ENCODE measurements at places on chromosomes 16 and 17.

GRCh38 chr16:73183611-73184092, 135.7 kb upstream of the ZFHX3 start:
- DNase-seq, result no peak

DNA sequence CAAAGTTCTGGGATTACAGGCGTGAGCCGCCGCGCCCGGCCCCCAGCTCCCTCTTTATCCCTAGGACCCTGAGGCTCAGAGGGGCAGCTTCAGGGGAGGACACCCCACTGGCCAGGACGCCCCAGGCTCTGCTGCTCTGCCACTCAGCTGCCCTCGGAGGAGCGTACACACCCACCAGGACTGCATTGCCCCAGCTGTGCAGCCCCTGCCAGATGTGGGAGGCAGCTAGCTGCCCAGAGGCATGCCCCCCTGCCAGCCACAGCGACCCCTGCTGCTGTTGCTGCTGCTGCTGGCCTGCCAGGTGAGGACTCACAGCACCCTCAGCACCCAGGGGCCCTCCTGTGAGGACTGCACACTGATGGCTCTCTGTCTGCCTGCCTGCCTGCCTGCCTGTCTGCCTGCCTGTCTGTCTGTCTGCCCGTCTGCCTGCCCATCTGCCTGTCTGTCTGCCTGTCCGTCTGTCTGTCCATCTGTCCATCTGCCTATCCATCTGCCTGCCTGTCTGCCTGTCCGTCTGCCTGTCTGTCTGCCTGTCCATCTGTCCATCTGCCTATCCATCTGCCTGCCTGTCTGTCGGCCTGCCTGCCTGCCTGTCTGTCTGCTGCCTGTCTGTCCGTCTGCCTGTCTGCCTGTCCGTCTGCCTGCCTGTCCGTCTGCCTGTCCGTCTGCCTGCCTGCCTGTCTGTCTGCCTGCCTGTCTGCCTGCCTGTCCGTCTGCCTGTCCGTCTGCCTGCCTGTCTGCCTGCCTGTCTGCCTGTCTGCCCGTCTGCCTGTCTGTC, 5.0 kb downstream of the GCGR start:
- DNase-seq, result no peak

GRCh38 chr17:13158494-13159240, 140.8 kb upstream of the ELAC2 start:
- DNase-seq, result no peak

- DNase-seq, result no peak
Measured at GRCh38 chr16:27722892-27723450, 173.0 kb downstream of the KATNIP start.

DNA sequence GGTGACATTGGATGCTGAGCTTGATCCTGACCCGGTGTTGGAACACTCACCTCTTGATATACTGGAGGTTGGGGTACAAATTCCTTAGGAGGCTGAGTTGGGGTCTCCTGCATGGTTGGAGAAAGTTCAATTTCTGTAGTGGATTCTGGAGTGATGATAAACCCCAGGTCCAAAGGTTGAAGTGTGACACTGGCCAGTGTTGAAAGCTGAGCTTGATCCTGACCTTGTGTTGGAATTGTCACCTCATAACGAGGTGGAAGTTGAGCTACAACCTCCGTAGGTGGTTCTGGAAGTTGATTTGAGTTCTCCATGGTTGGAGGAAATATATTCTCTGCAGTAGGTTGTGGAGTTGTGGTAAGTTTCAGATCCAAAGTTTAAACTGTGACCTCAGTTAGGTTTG, 21.2 kb downstream of the RDM1 start:
- no peak for DNase-seq

GRCh38 chr17:54906683-54907082, 6.0 kb downstream of the TOM1L1 start:
- DNase-seq, result no peak

DNA sequence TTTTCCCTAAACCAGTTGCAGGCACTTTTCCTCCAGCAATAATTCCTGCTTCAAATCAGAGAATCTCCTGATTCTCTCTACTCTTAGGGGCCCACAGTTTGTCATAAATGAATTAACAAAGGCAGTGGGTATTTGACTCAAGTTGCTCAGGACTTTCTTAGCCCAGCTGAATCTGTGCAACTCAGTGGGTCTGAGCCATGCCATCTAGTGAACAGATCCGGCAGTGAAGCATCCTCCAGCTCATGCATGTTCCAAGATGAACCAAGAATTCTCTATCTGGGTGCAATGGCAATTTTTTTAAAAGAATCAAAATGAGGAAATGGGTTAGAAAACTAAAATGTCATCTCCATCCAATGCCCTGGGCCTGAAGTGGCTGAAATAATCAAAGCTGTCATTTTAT, 575.2 kb upstream of the CDH11 start:
- DNase-seq, result no peak

DNA sequence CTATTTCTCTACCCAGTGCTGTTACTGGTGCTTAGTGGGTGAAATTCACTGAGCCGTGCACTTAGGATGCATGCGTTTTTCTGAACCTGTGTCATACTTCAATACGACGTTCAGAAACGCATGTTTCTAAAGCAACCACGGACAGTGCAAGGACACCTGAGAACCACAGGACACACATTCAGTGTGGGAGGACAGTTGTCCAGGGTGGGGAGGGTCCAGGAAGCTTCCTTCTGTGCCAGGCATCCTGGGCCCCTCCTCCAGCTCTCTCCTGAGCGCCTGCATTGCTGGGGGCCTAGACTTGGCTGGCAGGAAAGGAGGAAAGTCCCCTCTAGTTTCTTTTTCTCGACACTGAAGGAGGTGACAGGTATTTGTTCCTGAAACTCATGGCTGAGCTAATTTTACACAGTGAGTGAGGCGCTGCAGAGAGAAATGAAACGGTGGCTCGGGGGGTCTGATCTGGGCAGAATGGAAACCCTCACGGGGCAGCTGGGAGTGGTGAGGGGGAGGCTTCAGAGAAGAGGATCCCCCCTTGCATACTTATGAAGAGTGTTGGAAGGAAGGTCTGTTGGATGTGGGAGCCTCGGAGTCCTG, 89.9 kb downstream of the IRF8 start:
- DNase-seq, result no peak

Measured in CD4-positive, alpha-beta T cell treated with Interleukin-21 for 1 hour (primary cell).